ENCODE measurements at places on chromosomes 16 and 17.

DNA sequence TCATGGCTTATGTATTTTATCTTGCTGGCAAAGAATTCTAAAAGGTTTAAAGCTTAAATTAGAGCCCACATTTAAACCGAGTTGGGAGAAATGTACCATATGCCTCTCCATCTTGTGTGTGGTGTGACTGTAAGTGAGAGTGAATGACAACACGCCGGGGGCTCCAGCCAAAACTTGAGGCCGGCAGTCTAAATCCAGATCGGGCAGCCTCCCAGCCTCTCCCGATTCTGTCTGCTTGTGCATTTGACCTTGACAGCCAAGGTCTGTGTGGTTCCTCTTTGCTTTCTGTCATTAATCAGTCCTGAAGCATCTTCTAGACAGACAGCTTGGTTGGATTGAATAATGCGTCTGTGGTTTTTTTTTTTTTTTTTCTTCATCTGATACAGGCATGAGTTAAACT, 1093.2 kb upstream of the EEF2KMT start:
- DNase-seq = no peak

- no peak for DNase-seq
These were observed 1.0 kb upstream of the SIRT7 start for GRCh38 chr17:81918832-81919545.

DNA sequence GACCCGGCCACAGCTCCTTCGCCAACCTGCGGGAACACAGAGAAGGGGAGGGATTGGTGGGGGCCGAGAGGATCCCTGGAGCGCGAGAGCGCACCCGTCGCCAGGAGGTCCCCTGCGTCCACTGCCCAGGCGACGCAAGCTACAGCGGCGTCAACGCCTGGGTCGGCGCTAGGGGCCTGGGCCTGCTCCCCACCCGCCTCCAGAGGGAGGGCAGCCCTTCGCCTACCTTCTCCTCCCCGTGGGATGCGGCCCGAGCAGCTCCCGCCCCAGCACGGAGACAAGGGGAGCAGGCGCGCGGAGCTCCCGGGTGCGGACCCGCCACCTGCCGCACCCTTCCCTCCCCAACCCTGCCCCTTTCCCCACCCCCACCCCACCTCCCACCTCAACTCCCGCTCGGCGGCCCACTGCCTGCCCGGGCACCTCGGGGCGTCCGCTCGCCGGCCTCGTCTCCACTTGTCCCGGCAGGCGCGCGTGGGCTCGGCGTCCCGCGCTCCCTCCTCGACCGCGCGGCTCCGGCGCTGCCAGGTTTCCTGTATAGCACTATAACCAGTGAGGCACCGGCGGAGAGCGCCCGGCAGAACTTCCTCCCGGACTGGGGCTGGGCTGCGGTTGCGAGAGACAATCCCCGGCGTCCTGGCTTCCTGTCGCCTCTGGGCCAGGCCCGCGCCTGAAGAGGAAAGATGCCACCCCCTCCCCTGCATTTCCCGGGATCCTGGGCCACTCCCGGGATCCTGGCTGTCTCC, 119.1 kb upstream of the SMURF2 start:
- DNase-seq = peak; percentile 77

DNA sequence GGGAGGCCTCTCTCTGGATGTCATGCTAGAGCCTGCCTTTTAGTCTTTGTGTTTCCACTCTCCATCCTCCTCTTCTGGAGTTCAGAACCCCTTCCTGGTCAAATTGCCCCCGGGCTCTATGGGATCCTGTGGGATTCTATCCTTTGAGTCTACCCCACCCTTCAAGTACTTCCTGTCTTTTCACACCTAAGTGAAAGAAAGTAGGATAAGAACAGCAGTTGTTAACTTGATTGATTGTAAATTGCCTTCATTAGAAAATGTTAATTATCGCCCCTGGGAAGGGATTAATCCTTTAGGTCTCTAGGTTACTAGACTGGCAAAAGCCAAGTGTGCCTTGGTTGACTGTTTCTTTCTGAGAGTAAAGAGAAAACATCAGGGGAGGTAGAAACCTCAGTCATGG, 30.1 kb downstream of the PRKCB start:
- DNase-seq = no peak

DNA sequence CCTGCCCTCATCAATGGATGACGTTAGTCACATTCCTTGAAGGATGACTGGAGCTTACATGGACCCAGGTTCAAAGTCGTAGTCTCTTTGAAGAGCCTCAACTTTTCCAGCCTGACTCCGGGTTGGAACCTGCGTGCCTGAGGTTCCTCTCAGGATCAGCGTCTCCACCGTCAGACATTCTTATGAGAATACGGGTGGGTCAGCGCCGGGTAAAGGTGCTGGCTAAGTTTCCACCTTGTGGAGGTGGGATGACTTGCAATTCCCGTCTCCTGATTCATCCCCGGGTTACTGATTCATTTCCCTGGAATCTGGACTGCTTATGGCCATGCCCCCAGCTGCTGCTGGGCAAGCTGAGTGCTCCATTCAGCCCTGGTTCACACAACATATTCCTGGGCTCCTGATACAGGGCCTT, 38.9 kb upstream of the CMIP start:
- no peak for DNase-seq

- no peak for DNase-seq
These were observed 8.0 kb downstream of the SERPINF2 start for GRCh38 chr17:1750628-1751027.

GRCh38 chr17:69874175-69874670, 200.8 kb upstream of the KCNJ16 start:
- DNase-seq = no peak

DNA sequence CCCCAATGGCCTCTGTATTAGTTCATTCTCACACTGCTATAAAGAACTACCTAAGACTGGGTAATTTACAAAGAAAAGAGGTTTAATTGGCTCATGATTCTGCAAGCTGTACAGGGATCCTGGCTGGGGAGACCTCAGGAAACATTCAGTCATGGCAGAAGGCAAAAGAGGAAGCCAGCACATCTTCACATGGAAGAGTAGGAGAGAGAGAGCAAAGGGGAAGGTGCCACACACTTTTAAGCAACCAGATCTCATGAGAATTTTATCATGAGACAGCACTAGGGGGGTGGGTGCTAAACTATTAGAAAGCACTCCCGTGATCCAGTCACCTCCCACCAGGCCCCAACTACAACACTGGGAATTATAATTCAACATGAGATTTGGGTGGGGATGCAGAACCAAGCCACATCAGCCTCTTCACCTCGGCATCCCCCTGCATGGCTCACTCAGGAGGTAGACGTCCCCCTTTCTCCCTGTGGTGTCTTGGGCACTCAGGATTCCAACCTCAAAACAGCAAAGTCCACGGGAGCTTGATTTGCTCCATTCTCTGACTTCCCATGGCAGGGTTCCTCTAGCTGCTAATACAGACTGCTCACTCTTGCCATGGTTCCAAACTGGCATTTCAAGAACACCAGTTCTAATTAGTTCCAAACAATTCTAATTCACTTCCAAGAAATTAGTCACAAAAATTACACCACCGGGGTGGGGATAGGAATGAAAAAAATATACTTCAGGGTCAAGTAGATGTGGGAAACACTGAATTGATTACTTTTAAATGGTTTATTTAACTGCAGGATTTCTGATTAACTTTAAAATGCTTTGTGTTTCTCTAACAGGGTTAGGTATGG, 203.8 kb upstream of the HSBP1 start:
- DNase-seq = no peak

DNA sequence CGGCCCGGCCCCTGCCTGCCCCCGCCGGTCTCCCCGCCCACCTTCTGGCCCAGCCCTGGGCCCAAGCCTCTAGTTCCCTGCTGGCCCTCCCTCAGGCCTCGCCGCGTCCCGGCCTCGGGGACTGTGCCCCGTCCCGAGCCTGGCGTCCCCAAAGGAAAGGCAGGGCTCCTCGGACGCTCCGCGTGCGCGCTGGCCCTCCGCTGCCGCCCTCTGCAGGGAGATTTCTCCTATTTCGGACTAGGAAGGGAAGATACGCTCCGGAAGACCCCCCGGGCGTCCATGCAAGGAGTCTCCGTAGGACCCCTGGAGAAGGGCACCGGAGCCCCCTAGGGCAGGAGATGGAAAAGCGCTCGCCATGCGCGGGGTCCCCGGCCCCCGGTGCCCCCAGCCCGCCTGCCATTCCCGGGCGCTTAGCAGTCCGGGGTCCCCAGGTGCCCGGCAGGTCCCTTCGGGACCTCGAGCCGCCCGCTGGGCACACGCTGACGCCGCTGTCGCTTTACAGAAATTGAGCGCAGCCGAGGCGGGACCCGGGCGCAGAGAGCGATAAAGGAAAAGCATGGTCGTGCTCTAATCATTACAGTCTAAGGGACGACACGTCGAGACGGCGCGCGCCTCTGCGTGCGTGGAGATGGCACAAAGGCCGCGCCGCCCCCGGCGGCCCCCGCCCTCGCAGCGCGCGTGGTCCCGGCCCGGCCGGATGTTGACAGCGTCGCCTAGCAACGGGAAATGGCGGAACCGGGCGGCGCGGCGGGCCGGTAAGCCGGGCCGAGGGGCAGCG, at the start of gene CCDC40:
CCDC40 (plus strand) TSS at position 706 of the 778 bp plus-strand sequence; CDS start at position 727, 21 bp downstream.
- no peak for DNase-seq

Data from AML-193 (cell line).